ENCODE measurements at places on chromosomes 13 and 19.

DNA sequence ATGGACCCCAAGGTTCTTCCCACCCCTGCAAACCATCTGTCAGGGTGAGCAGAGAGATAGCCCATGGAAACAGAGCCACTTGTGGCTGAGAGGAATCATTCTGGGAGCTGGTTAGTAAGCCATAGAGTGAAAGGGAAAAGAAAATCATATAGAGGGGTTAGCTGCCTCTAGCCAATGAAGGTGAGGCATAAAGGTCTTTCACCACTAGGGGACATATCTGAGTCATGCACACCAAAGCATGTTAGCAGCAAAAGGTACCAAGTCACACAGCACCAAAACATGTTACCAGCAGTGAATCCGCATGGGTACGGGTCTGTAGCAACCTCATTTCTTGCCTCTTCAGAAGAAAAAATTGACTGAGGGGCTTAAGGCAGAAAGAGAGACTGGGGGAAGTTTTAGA lies 76.7 kb upstream of the ZNF43 start:
- DNase-seq = no peak

DNA sequence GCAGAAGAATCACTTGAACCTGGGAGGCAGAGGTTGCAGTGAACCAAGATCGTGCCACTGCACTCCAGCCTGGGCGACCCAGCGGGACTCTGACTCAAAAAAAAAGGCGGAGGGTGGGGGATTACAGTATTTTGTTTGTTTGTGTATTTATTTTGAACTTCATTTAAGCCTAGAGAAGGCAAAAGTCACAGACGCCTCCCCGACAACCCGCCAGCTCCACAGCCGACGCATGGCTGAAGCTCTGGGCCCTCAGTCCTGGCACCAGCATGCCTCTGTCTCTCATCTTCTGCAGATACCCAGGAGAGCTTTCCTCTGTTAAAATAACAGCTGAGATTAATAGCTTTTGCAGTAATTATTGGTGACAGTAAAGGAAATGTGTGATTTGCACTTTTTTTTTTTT lies 17.2 kb upstream of the PDCD5 start:
- DNase-seq = no peak

DNA sequence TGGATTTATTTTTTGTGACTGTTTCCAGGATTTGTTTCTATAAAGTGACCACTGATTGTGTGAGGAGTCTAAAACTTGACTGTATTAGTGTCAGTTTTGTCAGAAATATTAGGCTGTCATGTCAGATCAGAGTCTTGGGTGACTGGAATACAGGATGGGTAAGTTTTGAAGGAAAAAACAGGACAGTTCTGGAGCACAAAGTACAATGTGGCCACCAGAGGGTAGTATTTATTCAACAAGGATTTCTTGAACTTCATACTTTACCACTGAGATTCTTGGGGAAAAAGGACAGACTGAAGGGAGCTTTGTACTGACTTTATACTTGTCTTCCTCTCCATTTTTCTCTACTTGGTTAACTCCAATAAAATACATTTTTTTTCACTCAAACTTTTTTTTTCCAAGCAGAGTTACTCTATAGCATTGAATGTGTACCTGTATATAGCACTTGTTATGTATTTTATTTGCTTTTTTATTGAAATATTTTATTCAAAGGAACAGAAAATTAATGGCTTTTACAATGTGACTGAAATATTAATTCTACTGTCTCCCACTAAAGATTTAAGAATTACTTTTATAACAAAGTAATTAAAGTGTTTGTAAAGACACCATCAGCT lies 51.1 kb downstream of the LMO7 start:
- DNase-seq = no peak

- no peak for DNase-seq
Observed at GRCh38 chr13:31209172-31209840, 9.5 kb downstream of the B3GLCT start.

- no peak for DNase-seq
Observed at GRCh38 chr19:38076337-38076736, 147.7 kb downstream of the DPF1 start.

- no peak for DNase-seq
Observed at GRCh38 chr19:10246511-10246910, 5.5 kb upstream of the MRPL4 start.

DNA sequence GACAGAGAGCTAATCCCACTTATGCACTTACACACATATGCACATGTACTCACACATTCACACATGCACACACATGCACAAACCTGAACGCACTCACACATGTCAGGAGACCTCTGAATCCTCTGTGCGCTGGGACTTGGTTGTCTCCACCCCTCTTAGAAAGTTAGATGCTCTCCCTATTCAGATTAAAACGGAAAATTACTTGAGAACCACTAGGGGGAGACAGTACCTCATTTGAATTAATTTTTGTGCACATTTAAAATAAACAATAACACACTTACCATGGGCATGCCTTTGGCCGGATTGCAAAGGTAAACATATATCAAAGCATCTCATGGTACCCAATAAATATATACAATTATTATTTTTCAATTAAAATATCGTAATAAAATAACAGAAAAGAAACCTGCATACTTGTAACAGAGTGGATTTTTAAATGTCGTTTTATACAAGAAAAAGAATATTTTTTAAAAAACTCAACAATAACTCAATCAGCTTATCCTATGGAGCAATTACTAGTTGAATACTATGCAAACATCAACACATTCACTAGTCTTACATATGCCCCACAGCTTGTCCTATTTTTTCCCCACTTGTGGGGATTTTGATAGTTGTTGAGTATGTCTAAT lies 9.5 kb upstream of the LILRB4 start:
- DNase-seq = no peak

DNA sequence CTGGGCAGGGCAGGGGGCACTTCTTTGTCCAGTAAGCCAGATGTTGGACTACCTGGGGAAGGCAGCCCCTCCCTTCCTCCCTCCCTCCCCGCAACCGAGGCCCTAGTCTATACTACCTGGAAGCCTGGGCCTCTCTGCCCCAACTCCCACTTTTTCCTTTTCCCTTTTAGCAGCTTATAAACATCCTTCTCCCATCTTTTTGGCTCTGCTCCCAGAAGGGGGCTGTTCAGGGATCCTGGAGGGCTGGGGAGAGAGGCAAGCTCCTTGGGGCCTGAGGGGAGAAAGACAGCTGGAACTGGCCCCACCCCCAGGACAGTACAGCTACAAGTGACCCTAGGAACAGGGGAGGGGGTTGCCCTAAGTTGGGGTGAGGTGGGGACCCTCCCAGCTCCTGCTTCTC lies 44.9 kb downstream of the LYL1 start:
- no peak for DNase-seq

DNA sequence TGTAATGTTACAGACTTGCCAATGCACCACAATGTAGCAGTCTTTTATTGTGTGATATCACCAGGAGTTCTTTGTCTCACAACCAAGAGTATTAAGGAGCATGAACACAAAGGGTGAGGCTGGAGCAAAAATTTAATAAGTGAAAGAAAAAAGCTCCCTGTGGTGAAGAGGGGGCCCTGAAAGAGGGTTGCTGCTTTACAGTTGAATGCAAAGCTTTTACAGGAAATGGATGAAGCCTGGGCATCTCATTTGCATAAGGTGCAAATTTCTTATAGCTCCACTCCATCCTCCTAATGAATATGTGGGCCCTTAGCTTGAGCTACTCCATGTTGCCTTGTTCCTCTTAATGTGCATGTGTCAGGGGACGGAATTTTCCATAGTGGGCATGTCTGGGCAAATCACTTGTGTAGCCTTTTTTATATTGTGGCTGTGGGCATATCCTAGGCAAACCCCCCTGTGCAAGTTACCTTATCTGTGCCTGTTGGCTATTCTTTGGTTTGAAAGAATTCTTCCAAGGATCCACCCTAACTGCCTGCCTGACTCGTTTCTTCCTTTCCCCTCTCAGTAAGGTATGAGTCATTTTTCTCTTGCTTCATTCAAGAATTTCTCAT lies 45.3 kb upstream of the TRPC4 start:
- DNase-seq = no peak

- no peak for DNase-seq
Observed at GRCh38 chr19:19554074-19555023, 16.3 kb downstream of the CILP2 start.

DNA sequence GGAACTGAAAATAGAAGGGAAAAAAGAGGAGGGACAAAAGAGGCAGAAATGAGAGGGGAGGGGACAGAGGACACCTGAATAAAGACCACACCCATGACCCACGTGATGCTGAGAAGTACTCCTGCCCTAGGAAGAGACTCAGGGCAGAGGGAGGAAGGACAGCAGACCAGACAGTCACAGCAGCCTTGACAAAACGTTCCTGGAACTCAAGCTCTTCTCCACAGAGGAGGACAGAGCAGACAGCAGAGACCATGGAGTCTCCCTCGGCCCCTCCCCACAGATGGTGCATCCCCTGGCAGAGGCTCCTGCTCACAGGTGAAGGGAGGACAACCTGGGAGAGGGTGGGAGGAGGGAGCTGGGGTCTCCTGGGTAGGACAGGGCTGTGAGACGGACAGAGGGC lies at the start of gene CEACAM5:
Gene CEACAM5 (plus strand): TSS at position 146 of the 400 bp plus-strand sequence. CDS start 106 bp downstream, at position 252.
- no peak for DNase-seq

DNA sequence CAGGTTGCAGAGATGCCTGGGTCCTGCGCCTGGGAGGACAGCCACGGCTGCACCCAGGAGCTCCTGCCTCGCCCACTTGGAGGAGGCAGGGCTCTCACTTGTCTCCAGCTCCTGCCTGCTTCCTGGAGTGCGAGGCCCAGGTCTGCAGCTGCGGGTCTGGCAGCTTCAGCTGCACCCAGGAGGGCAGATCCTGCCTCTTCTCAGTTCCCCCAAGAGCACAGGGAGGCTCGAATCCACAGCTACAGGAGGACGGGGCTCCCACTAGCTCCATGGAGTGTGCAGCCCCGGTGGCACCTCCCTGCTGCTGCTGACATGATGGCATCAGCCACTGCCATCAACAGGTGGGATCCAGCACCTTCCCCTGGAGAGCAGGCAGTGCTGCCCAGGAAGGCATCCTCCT lies 4.5 kb downstream of the ZNF554 start:
- no peak for DNase-seq

- DNase-seq = no peak
Observed at GRCh38 chr13:26914624-26915023, 154.0 kb upstream of the GPR12 start.

DNA sequence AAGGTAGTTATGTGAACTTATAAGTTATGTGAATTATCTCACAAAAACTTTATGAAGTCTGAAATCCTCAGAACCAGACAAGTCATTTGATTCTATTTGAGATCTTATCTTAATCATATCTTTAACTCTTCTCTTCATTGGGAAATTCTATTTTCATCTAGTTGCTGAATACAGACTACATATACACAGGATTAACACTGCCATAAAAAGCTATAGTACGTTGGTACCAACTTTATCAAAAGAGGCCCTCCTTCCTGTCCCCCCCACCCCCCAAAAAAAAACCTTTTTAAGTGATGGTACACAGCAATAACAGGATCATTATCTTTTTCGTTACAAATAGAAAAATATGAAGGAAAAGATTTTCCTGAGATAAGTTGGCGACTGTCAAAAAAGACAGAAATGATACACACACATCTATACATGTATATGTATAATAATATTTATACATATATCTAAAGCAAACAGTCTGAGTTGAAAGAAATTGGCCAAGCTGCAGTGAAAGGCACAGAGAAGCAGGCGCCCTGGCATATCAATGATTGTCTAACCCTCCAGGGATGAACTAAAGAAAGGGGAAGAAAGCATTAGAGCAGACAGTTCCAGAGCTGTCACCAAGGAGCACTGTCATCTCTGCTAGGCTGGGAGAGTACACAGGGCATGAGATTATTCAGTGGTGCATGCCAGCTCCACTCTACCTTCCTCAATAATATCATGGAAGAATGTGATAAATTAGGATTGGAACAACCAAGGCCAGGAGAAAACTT lies 116.7 kb downstream of the KLF12 start:
- no peak for DNase-seq

- no peak for DNase-seq
Observed at GRCh38 chr13:34935841-34936240, 6.2 kb upstream of the NBEA start.

DNA sequence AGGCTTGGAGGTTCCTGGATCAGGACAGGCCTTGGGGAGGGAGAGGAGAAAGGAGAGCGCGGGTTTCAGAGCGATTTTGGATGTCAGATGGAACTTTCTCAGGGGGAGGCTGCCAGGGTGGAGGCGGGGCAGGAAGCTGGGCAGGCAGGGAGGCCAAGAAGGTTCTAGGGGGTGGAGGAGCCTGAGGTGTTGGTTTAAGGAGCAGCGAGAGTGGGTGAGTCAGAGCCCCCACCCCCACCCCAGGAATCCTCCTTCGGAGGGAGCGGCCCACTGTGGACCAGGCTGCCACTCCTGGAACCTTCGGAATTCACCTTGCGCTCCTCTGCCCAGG lies 15.9 kb upstream of the NOP53 start:
- no peak for DNase-seq

- no peak for DNase-seq
Observed at GRCh38 chr13:102724923-102725322, 30.1 kb upstream of the METTL21C start.

DNA sequence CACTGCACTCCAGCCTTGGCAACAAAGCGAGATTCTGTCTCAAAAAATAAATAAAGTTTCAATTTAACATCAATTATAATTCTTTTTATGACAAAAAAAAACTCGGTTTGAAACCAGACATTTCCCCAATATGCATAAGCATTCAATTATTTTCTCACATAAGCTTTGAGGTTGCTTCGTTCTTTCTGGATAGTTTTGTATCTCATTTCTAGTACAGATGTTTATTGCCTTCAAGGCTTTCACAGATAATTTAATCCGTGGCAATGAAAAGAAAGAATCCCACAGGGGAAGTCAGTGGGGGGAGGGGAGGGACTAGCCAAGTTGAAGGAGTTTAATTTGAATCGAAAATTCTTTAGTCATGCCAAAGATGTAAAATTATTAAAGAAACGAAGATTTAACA lies 29.6 kb upstream of the TSC22D1 start:
- no peak for DNase-seq

DNA sequence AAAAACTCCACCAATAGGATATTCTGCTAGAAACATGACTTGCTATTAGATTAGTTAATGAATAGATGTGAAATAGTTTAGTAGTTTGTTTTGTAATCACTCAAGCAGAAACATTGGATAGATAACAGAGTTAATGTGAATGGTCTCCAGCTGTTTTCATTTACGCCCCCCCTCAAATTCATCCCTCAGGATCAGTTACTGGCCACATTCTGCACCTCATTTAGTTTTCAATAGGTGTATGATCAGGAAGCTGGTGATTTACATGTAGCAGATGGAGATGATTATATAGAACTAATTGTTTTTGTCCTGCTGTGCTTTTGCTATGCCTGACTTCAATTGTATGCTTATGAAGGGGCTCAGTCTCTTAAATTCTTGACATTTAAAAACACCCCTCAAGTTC lies 759.0 kb downstream of the SLITRK6 start:
- no peak for DNase-seq

DNA sequence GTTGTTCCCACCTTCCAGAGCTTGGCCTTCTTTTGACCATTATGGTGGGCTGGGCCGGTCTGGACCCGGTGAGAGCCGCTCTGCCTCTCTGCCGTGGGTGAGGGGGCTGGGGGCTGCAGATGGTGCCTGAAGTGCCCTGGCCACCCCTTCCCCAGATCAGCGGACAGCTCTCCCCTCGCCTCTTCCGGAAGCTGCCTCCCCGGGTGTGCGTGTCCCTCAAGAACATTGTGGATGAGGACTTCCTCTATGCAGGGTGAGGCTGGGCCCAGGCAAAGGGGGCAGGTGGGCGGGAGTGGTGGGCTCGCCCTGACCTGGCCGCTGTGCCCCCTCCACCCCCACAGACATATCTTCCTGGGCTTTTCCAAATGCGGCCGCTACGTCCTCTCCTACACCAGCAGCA lies 1.9 kb downstream of the DCAF15 start:
- no peak for DNase-seq

Measured in T follicular helper cell (primary cell).